ENCODE measurements at places on chromosomes 13 and 19. TPM values are rescaled to one million over a fixed set of nuclear protein-coding genes. Genes with fewer than 3 reads are reported as not detected.

TMPRSS9 gene
- 0.30 TPM for polyA plus RNA-seq

- no peak for DNase-seq
Observed at GRCh38 chr19:43534305-43534815, 1.4 kb downstream of the ZNF575 start.

DNA sequence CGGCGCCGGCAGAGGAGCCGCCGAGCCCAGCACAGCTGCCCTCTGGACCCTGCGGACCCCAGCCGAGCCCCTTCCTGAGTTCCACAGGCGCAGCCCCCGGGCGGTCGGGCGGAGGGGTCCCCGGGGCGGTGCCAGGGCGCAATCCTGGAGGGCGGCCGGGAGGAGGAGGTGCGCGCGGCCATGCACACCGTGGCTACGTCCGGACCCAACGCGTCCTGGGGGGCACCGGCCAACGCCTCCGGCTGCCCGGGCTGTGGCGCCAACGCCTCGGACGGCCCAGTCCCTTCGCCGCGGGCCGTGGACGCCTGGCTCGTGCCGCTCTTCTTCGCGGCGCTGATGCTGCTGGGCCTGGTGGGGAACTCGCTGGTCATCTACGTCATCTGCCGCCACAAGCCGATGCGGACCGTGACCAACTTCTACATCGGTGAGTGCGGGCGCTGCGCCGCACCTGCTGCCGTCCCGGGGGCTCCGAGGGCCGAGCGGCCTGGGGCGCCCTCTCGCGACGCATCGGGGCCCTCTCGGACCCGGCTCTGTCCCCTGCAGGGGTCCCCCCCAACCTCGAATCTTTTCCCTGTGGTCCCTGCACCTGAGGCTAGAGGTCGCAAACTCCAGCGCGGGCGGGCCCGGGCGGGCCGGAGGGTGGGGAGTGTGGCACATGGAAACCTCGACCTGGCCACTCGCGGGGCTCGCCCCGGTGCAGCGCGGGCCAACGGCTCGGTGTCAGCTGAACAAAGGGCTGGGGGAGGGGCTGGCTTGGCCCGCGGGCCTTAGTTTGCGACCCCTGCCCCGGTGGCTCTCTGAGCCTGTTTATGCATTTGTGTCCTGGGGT lies at the start of gene KISS1R:
TSS of gene KISS1R (plus strand) at position 11 of the 829 bp plus-strand sequence. CDS start at position 181, 170 bp downstream.
- no peak for DNase-seq

DNA sequence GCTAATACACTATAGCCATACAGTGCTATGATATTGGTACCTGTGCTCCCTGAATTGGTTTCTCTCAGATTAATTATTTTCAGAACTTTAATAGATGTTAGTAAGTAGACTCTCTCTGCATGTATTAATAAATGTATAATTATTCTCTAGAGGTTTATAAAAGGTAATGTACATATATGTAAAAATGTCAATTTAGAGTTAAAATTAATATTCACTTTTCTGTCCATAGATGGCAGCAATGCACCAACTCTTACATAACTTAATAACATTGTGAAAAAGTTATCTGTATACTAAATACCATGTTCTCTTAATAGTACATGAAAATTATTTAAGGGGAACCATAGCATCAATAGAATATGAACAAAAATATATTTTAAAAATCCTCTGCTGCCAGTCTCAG lies 515.0 kb upstream of the KLHL1 start:
- DNase-seq, result no peak

DNA sequence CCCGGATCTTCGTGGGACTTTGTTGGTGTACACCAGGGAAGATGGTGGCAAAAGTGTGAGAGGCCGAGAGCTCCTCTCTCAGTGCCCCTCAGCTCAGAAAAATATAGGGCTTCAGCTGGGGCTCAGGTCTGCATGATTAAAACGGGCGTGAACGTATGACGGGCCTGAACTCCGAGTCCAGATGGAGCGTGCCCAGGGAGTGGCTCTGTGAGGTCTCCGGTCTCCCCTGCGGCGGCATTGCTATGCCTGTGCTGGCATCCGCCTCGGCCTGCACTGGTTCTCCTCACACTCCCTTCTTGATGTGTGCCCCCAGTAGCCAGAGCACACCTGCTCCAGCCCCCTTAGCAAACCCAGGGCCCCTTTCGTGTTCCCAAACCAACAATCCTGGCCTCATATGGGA lies 82.0 kb downstream of the TEX29 start:
- no peak for DNase-seq

DNA sequence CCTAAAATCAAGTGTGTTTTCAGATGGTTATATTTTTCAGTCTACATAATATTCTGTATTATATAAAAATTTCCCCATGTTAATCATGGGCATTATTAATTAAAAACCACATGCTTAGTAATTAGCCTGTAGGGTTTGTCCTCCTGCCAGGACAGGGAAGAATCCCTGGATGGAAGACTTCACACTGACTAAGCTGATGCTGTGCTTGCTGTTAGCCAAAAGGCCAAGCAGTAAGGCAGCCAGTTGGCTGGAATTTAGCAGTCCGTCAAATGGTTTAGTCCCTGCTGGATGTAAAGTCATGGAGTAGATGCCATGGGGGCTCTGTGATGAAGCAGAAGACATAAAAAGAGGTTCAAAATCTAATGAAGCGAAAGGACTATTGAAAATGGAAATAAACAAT lies 168.0 kb upstream of the OBI1 start:
- no peak for DNase-seq

- no peak for DNase-seq
Observed at GRCh38 chr13:33316890-33317289, 31.3 kb upstream of the STARD13 start.

- DNase-seq, result no peak
Observed at GRCh38 chr19:54335164-54335563, 3.8 kb downstream of the LILRA4 start.

- no peak for DNase-seq
Observed at GRCh38 chr13:100789968-100790367, 115.4 kb upstream of the TMTC4 start.

MAG gene
- polyA plus RNA-seq, result 4.8 TPM

OVOL3 gene
- not detected for polyA plus RNA-seq

CCL25 gene
- polyA plus RNA-seq, result 0.64 TPM

DNA sequence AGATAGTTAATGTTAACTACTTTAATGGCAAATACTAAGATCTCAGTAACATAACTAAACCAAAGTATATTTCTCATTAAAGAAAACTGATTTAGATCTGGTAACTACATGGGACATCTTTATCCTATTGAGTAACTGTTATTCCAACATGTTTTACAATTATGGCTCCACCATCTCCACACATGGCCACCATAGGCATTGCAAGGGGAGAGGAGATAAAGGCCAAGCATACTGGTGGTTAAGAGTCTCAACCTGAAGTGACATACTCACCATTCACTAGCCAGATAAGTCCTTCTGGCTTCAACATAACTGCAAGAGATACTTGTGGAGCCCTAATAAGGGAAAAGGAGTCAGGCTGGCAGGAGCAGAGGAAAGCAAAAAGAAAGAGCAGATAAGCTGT lies 1586.4 kb upstream of the SPRY2 start:
- DNase-seq, result no peak

- no peak for DNase-seq
Observed at GRCh38 chr13:85255978-85256377, 543.2 kb downstream of the SLITRK6 start.

ZNF99 gene
- polyA plus RNA-seq, result 1.1 TPM

DNA sequence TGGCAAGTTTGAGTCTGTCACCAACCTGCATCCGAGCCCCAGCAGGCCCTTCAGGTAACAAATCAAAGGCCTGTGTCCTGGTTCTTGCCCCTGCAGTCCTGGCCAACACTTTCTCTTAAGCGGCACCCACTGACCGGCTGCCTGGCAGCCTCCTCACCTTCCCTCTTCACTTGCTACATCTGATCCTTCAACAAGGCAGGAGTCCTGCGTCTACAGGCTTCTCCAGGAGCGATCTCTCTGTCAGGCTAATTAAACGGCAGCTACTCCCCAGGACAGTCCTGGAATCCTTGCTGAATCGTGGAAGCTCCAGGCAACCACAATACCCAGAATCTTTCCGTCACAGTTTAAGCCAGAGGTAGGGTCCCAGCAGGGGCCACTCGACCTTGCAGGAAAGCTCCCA lies 41.1 kb upstream of the GAS6 start:
- DNase-seq, result no peak

- DNase-seq, result no peak
Observed at GRCh38 chr13:71056581-71056980, 810.4 kb downstream of the DACH1 start.

GRCh38 chr13:45628094-45628493 lies 12.6 kb upstream of the ERICH6B start:
- DNase-seq, result no peak

PSG7 gene
- not detected for polyA plus RNA-seq

GRCh38 chr13:50494138-50494537 lies 349.4 kb downstream of the DLEU7 start:
- no peak for DNase-seq

OR10H1 gene
- 0.06 TPM for polyA plus RNA-seq

DNA sequence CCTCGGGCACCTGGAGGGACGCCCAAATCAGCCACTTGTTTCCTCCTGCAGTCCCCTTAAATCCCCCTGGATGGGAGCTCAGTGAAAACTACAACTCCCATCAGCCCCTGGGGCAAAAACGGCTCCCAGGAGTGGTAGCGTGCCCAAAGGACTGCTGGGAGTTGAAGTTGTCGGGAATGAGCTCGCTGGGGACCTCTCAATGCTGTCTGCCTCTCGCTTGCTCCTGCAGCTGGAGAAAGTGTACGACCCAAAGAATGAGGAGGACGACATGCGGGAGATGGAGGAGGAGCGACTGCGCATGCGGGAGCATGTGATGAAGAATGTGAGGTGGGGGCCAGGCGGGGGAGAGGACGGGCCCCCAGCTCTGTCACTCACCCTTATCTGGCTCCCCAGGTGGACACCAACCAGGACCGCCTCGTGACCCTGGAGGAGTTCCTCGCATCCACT lies 14.7 kb upstream of the DHDH start:
- no peak for DNase-seq

DNA sequence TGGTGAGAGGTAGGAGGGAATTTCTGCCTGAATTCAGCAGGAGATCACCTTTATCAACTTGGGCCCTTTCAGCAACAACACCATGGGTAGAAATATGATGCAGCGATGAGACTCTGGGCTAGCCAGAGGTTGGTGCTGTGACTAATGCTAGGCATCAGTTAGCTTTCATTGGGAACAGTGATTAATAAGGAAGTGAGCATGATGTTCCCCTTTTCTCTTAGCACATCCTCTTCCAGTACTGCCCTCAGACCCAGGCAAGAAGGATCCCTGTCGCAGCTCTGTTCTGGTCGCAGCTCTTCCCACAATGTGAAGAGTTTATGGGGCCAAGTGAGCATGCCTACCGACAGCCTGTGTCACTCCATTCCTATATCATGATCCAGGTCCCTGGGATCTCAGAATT lies 100.5 kb downstream of the FLT1 start:
- DNase-seq, result no peak

OLFM4 gene
- 0.77 TPM for polyA plus RNA-seq

DNA sequence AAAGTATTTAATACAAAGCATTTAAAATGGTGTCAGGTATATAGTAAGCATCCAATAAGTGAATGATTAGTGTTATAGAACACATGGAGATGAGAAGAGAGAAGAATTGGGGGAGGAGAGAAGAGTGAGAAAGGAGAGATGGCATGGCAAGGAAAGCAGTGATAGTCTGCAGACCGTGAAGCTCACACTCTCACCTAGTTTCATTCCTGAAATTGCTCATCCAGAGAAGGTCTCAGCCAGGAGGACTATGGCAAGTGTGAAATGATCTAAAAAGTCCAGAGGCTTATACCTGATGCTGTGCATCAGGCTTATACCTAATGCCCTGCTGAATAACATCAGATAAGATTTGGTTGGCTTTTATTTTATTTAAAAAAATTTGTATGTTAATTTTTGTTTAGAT lies 351.6 kb upstream of the KLF12 start:
- DNase-seq, result no peak

DNA sequence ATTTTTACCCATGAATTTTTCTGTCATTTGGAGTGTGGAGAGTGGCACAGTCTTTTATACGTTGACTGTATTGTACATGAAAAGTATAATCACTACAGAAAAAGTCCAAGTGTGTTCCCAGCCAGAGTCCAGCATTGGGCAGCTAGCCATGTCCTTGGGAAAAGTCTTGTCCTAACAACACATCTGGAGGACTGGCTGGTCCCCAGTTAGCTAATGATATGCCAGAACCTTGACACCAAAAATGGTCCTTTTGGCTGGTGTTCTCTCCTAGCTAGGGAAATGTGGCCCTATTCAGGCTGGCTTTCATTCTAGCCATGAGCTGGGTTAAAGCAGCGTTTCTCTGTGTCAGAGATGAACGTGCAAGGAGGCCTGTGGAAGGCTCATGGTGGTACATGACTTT lies 98.9 kb downstream of the ESD start:
- DNase-seq, result no peak

DNA sequence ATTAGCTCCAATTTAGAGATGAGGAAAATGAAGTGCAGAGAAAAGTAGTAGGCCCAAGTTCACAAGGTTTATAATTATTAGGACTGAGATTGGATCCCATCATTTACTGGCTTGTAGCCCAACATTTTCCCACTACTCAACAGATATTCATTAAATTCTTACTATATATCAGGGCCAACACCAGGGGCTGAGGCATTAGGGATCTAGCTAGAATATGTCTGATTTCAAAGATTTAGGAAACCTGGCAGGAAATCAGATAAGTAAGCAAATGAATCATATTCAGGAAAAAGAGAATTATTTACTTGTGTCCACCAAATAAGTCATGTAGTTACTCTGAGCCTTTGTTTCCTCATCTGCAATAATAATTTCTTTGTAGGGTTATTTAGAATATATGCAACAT lies 94.3 kb downstream of the OXGR1 start:
- no peak for DNase-seq

UBE2S gene
- polyA plus RNA-seq, result 42.8 TPM

FCER2 gene
- not detected for polyA plus RNA-seq

GRCh38 chr19:47391510-47392223 lies 27.7 kb downstream of the MEIS3 start:
- peak; percentile 27 for DNase-seq

COL5A3 gene
- 0.96 TPM for polyA plus RNA-seq

ODAD3 gene
- 1.6 TPM for polyA plus RNA-seq

DNA sequence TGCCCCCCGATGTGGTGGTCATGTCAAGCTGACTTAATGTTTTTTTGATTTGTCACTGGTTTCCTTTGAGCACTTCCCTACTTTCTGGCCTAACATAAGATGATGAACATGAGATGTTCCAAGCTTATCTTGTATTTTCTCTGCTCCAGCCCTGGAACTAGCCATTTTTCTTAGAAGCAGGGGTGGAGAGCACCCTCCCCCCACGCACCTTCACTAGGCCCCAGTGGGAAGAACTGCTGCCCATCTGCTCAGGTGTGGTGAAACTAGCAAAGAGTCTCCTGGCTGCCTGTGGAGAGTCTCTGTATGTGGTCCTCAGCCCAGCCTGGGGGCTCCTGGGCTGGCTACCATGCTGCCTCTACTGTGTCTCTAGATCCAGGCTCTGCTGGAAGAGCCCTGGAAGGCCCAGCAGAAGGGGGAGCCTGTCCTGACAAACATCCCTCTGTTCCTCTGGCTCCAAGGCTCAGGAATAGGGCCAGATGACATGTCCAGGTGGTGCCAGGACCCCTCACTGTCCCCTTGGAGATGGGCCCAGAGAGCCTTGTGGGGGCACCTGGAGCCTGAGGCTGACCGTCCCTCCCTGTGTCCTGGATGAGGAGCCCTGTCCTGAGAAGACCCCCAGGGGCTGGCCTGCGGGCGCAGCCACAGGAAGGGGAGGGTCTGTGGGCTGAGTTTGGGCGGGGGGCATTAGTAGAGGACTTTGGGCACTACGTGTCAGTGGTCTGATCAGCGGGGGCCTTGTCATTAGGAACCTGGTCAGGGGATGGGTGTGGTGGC lies 4.8 kb upstream of the ZNF14 start:
- DNase-seq, result no peak

- DNase-seq, result no peak
Observed at GRCh38 chr13:47004540-47004939, 107.7 kb upstream of the HTR2A start.

RETN gene
- polyA plus RNA-seq, result 1.7 TPM
